ENCODE measurements at places on chromosomes 2 and 18.
A peak's percentile ranks its signal among the peaks of the same experiment; 100 is the strongest.

DNA sequence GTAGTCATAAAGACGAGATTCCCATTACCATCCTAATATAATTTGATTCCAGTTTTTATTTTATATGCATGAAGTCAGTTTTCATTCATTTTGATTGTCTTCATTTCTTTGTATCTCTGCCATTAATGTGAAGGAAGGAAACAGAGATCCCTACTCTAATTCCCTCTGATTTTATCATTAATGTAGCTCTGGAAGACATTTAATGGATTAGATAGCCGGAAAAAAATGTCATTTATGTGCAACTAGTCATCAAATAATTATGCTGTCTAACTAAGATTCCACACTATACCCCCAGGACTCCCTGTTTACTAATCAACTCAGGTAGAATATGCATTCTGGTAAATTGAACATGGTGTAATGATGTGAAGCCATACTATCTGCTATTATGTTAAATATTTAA, 19.9 kb downstream of the RHBDD1 start:
- DNase-seq = no peak

- DNase-seq = no peak
Observed at GRCh38 chr2:25279091-25279651, 62.6 kb downstream of the DNMT3A start.

GRCh38 chr2:86695053-86695691, 24.9 kb upstream of the RMND5A start:
- peak; percentile 43 for DNase-seq

- no peak for DNase-seq
Observed at GRCh38 chr18:9319333-9319732, 15.2 kb upstream of the TWSG1 start.

DNA sequence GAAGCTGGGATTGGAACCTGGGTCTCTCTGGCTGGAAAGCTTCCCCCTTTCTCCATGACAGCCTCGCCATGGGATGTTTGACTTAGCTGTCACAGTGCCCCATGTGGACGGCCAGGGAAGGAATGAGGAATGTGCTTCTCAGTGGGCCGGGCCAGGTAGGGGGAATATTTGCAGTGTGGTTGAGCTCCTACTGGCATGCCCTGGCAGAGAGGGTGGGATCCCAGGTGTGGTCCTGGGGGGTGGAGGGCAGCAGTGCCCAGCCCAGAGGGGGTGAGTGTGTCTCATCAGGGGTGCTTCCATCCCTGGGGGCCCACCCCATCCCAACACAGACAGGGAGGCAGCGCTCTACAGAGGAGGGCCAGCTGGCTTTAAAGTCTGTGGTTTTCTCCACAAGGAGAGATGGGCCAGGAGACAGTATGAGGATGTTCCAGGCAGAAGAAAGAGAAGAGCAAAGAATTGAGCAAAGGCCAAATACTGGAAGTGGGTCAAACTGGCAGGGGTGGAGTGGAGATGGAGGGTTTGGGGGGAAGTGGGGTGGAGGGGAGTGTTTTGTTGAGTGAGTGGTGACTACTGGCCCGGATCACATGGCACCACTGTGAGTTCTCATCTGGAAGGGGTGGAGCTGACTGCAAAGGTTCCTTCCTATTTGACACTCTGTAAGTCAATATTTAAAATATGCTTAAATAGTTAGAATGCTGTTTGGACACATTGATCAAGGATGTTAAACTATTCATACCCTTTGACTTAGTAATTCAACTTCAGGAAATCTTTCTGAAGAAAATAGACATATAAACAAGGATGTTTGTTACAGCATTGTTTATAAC, 94.0 kb downstream of the MYCN start:
- DNase-seq = no peak

GRCh38 chr18:45849529-45849928, 24.1 kb downstream of the SIGLEC15 start:
- DNase-seq = no peak

DNA sequence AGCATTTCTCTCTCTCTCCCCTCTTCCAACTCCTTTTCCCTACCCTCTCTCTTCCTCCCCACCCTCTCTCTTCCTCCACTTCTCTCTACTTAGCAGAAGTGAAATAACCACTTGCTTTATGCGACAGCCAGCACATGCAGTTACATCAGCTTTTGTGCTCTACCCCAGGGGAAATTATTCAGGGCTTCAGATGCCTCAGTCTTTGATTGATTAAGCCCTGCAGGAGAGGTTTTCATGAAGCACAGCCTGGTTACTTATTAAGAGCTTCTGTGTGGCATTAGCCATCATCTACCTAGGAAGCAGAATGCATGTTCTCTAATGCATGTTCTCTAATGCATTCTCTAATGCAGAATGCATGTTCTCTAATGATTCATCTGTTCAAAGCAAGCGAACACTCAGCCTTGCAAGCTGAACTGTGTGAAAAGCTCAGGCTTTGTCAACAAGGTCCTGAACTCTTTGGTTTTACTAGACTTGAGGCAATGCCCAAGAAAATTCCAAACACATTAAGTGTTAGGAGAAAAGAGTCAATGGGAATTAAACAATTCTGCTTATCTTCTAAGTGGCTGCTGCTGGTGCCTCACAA, 56.1 kb downstream of the LHCGR start:
- DNase-seq = no peak

DNA sequence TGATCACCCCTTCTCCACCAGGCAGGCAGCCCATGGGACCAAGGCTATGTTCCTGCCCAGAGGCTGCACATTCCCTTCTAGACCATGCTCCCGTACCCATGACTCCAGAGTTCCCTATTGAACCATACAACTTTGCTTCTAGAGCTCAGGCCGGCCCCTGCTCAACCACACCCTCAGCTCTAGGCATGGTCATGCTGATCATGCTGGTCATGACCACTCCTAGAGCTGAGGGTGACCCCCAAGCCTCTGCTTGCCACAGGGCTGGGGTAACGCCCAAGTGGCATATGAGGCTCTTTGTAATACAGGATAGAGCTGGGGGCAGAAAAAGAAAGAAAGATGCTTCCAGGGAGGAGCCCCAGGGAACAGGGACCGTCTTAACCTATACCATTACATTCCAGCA, 301.8 kb downstream of the SP3 start:
- DNase-seq = no peak

GRCh38 chr2:9753665-9754531, 89.4 kb upstream of the TAF1B start:
- DNase-seq = no peak

GRCh38 chr18:25457601-25458000, 105.6 kb upstream of the ZNF521 start:
- DNase-seq = no peak

DNA sequence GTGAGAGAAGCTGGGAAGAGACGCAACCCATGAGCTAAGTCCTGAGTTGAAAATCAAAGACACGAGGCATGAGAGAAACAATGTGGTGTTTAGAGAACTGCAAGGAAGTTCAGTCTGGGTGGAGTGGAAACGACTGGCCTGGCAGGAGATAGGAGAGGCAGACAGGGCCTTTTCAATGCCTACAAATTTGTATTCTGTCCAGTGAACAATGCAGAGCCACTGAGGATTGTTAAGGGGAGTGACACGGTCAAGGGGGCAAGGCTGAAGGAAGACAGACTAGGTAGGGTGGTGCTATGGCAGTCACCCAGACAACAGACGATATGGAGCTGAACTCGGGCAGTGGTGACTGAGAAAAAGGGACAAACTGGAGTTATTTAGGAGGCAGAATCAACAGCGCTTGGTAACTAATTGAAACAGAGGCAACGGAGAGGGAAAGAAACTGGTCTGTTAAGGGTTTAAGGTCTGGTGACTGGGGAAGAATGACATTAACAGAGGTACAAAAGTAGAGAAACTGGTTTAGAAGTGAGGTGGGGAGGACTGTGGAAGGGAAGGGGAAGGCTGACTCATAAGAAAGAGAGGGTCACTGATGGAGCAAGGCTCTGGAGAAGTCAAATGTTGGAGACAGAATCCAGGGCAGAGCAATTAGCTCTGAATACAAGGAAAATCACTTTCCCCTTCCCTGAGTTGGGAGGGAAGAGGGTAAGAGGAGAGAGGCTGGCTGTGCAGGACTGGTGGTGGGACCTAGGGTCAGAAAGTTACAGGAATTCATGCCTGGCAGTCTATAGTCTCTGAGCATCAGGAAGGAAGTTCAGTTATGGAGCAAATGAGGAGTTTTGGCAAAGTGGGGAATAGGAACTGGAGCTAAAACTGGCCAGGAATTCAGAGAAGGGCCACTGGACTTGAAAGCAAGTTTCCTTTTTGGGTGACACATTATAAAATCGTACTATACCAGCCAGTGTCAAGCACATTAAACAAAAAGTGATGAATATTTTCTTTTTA, 63.4 kb upstream of the CHRNA1 start:
- no peak for DNase-seq

GRCh38 chr2:217650716-217651360, 352.0 kb downstream of the TNS1 start:
- DNase-seq = peak; percentile 33

GRCh38 chr2:107111623-107112022, 225.7 kb upstream of the ST6GAL2 start:
- DNase-seq = no peak

DNA sequence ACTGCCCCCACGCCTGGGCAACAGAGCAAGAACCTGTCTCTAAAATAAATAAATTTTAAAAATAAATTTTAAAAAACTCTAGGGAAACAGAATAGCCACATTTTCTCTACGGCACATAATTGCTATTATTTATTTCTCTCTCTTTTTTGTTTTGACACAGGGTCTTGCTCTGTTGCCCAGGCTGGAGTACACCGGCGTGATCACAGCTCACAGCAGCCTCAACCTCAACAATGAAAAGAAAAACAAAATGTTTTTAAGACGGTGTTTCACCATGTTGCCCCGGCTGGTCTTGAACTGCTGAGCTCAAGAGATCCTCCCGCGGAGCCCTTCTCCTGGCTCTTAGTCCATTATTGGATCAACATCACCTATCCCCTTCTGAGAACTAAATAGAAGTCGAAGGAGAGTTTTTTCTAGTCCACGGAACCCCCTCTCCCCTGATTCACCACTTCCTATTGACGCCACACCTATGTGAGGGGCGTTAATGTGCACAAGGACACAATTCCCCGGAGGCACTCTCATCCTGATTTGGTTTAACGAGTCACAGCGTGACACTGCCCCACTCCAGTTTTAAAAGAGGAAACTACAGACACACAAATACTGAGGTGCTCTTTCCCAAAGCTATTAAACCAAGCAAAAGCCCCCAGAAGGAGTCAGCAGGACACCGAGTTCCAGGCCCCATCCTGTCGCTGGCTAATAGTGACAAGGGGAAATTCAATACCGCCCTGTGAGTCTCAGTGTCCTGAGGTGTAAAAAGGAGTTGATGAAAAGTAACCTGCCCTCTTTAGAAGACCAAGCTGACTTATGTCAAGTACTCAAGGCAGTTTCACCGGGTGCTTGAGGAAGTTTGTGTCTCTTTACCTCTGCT, 1.1 kb downstream of the NPC1 start:
- DNase-seq = peak; percentile 33

- no peak for DNase-seq
Observed at GRCh38 chr2:65537651-65538385, 105.4 kb upstream of the SPRED2 start.

- no peak for DNase-seq
Observed at GRCh38 chr2:13121096-13121495, 404.4 kb downstream of the TRIB2 start.

DNA sequence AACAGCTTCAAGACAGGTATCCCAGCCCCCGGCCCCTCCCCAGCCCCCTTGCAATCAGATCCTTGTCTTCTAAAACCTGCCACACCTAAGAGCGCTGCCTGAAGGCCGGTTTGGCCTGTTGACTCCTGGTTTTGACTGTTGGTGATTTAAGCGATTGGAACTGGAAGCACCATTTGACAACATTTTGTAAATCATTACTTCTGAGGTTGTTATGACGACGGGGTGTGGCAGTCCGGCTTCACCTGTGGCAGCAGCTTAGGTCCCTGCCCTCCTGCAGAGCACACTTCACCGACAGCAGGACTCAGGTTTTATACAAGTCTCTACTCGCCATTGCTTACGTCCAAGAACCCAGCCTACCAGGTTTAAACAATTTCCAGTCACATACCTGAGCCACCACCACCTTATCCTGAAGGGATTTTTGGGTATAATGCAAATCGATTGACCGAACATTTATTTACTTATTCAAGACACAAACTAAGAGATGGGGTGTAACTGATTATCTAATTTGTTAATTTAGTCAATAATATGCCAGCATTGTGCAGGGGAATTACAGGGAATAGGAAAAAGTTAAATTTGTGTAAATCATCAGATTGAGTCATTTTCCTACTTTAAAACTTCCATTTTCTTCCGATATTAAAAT, 707 bp upstream of the DGUOK start:
- DNase-seq = no peak

DNA sequence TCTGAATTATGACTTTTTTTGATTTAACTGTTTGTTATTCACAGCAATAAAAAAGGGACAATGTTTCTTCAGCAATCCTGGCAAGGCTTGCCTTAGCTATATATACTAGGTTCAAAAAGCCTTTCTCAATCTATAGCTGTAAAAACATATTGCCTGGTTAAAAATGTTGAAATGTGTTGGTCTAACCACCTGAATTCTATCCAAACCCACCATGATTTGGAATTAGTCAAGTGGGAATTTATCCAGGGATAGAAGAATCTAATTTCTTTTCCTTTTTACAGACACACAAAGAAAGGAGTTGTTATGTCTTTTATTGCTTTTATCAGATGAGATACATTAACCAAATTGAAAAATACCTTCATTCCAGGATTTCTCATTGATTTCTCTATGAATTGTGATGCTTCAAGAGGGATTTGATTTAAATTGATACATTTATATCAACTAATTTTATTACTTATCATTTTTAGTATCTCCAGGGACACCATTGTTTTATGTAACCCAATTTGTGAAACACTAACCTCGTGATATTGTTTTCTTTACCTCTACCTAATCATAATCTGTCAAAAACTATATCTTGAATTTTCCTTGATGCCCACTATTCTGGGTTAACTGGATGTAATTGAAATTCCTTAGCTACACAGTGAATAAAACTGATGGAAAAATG, 88.1 kb downstream of the LRP1B start:
- no peak for DNase-seq

DNA sequence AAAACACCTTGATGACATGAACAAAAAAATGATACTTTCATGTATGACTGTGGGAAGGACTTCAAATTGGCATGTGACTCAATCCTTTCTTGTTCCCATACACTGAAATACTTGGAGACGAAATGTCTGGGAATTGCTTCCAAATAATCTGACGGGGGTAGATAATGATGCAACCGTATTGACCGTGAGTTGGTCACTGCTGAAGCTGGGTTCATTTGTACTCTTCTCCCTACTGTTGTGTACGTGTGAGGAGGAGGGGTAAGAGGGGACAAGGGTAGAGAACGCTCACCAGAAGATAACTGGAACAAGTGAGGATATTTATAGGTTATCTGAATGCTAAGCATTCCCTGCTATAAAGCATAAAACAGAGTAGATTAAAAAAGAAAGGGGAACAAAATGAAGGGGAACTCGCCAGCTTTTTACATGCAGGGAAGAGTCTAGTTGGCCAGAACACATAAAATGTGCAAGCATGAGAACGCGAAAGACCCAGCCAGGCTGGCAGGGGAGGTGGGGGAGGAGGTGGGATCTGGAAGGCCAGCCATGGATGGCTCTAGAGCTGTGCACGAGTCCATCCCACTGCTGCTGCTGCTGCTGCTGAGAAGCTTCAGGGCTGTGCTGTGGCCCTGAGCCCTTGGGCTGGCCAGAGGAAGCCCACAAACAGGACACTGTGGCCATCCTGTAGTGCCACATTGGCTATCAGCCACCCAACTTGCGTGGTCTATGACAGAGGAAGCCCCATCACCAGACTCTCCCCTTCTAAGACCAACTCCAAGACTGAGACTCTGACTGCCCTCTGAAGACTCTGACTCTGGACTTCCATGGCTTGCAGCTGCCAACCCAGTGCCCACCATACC, 15.2 kb upstream of the CETN1 start:
- DNase-seq = no peak

- DNase-seq = no peak
Observed at GRCh38 chr18:64409511-64409910, 260.6 kb upstream of the LINC00305 start.

- DNase-seq = no peak
Observed at GRCh38 chr2:16022548-16023240, 82.3 kb downstream of the MYCN start.

Data from hematopoietic multipotent progenitor cell treated with erythropoietin and hydrocortisone succinate and interleukin-3 and kit ligand, for 17 days (in vitro differentiated cells).